ENCODE measurements at places on chromosomes 5 and 9.

DNA sequence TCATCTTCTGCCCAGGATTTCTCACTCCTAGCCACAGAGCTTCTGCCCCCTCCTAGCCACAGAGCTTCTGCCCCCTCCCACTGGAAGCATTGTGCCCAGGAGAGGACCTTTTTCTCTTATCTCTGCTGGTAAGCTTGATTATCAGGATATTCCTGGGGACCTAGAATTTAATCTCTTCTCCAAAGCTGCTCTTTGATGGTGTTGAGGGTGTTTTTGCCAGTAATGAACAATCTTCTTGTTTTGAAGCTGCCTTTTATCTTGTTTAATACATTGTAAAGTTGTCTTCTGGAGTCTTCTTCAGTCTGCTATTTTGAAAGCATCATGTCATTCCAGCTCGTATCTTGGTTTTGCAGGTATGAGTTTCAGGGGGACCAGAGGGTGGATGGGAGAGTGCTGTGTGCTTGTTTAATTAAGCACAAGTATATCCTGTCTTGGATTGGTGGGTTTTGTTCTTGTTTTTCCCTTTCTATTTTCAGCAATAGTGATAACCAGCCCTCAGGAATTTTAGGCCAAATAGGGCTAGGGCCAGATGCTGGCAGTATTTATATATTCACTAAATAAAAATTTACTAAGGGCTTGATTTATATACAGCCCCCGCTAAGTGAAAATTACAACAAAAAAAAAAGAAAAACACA lies 214.0 kb upstream of the DMRT1 start:
- DNase-seq, result no peak

DNA sequence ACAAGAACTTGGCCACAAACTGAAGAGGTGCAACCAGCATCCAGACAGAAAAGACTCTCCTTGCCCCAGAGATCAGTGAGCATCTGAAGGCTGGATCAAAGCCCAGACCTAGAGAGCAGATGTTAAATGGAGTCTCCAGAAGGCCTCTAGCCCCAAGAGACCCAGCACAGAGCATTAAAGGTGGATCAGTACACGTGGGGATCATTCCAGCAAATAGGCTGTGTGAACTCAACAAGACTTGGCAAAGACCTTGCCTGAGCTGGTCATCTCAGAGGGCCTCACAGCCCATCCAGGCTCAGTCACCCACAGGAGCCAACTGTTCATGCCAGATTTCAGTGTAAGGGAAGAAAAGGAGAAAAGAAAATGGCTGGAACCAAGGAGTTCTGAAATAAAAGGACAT lies 214.0 kb downstream of the ENC1 start:
- DNase-seq, result no peak

DNA sequence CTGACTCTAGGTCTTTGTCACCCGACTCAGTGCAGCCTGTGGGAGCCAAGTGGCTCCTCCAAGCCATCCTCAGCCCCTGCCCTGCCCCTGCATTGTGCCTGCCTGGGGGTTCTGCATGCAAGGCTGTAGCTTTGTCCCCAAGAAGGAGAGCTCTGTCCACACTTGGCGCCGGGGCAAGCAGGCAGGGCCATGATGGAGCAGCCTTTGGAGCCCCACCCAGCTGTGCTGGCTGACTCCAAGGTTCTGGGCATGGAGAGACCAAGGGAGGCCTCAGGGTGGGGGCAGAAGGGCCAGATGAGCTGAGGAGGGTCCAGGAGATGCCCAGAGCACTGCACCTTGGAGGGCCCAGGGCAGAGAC lies 226.2 kb downstream of the CACNA1B start:
- DNase-seq, result no peak

DNA sequence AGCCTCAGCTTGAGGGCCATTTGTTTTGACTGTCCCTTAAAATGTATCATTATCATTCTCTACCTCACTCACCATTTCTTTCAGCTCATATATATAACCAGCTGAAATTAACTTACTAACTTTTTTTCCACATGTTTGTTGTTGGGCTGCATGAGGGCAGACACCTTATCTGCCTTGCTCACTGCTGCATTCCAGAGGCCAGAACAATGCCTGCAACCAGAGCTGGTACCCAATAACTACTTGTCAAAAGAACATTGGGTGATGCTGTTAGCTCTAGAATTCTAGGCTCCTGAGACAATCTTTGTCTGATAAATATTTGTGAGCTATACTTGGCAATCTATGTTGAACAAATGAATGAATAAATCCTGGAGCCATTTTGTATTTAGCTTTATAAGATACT lies 68.3 kb downstream of the HTR4 start:
- DNase-seq, result no peak

DNA sequence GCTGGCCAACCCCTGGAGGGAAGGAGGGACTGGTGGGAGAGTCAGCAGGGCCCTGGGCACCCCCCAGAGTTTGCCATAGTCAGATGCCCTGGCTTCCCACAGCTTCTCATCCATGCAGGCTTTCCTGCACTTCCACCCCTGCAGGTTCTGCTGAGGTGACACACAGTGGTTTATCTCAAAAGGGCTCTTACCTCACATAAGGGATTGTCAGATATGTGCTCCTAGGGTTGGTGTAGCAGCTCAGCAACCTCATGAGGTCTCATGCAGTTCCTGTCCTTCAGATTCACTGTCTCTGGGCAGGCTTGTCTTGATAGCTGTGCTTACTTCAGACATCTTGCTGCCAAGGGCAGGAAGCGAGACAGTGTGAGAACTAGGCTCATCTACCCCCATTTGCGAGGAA lies 143.4 kb downstream of the KDM4C start:
- DNase-seq, result no peak

DNA sequence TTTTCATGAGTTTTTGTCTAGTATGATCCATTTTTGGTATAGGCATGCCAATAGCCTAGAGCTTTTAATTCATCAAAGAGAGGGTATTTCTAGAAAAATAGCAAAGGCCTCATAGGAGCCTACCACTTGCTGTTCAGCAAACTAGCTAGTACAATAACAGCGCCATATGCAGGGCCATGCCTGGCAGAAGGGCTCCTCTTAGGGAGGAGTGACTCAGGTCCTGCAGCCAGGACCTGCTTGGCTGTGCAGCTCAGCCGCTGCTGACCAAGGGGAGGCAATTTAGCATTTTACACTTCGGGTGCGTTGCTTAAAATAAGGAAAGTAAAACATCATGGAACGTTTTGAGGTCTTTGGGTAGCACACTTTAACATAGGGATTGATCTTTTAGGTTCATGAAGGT lies 100.6 kb downstream of the TRIO start:
- DNase-seq, result no peak

DNA sequence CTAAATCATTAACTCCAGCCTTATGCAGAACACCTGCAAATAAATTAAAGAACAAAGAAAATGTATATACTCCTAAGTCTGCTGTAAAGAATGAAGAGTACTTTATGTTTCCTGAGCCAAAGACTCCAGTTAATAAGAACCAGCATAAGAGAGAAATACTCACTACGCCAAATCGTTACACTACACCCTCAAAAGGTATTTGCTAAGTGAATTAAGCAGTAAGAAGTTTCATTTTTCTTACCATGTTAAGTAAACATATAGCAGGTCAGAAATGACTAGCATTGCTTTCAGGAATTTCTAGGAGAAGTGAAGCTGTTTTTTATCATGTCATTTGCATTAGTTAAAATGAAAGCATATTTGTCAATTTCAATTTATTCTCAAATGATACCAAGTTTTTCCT lies 92.7 kb downstream of the MELK start:
- DNase-seq, result no peak

- DNase-seq, result no peak
These were observed 225.0 kb upstream of the PRR16 start for GRCh38 chr5:120239086-120239485.

DNA sequence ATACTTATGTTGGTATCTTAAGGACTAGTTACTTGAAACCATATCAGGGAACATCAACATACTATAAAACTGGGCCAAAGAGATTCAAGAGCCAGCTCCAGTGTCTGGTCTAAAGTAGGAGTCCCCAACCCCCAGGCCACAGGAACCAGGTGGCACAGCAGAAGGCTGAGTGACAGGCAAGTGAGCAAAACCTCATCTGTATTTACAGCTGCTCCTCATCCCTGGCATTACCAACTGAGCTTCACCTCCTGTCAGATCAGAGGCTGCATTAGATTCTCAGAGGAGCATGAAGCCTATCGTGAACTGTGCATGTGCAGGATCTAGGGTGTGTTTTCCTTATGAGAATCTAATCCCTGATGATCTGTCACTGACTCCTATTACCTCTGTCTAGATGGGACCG lies 581.6 kb upstream of the CDH9 start:
- no peak for DNase-seq

- DNase-seq, result no peak
These were observed 6.0 kb upstream of the PUM3 start for GRCh38 chr9:2849941-2850340.

GRCh38 chr5:147426640-147427327 lies 83.1 kb downstream of the DPYSL3 start:
- no peak for DNase-seq

GRCh38 chr9:73038613-73039012 lies 85.8 kb upstream of the ALDH1A1 start:
- DNase-seq, result no peak

DNA sequence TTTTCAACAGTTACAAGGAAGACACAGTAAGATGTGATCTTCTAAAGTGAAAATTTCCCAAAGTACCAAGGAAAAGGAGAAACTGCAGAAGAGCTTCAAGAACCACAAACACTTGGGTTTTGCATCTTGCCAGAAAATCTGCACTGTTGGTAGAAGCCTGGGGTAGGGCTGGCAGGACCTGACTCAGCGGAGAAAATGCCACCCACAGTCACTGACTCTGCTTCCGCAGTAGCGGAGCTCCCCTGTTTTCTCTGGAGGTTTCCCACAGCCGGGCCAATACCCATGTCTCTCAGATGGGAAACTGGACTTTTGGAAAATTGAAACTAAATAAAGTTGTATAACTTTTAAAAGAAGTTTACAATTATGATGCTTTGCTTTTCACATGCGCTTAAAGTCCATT lies 104.2 kb downstream of the MEF2C start:
- DNase-seq, result no peak

DNA sequence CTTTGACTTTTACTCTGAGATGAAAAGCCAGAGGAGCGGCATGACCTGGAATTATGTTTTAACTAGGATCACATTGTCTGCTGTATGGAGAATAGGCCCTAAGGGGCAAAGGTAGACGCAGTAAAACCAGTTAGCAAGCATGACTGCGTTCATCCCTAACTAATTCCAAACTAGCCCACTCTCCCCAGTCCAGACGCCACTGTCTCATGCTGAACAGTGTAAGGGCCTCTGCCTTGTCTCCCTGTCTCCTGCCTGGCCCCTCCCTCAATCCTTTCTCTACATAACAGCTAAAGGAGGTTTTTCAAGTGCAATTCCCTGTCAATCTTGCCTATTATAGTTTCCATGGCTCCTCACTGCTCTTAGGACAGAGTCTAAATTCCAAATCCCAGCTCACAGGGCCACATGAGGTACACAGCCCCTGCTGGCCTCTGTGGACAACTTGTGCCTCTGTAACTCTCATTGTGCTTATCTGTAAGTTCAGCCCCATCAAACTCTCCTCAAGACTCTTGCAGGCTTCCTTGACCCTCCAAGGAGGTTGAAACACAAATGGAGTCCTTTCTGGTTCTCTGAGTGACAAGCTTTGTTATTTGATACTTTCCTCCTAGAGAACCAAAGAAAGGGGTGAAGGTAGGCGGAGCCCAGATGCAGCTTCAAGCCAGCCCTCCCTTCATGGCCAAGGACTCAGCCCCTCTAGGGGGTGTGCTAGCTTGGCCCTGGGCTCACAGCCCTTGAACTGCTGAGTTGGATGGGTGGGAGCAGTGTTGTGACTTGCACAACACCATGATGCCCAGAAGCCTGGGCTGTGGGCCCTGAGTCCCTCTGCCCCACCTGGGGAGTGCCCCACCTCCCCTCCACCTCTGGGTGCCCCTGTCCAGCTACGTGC lies 16.0 kb upstream of the SLC22A4 start:
- DNase-seq, result no peak

DNA sequence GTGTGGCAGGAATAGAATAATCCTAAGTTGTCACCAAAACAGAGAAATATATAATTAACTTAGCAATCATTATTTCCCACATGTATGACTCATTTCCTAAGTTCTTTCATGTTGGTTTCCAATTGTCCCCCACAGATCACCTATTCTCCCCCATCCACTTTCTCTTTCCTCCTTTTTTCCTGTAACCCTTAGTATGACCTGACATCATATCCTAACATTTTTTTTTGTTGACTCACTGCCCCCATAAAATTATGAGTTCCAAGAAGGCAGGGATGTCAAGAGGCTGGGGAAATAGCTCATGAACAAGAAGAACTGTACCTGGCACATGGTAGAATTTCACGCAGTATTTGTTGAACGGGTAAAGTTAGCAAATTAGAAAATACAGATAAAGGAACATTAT lies 186.7 kb downstream of the DCP2 start:
- no peak for DNase-seq

DNA sequence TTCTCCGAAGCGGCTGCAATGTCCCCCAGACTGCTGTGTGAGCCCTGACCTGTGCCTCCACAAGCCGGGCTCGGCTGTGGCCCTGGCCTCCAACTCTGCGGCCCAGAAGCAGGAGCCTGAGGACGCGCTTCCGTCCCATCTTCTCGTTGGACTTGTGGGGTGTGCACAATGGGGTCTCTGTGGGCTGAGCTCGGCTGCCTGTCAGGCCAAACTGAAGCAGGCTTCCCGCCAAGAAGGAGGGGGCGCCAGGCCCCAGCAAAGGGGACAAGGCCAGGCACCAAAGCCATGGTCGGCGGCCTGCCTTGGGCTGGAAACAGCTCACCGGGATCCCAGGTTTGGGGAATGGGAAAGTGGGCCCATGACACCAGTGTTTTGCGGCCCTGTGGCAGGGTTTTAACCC lies 4.1 kb downstream of the NOTCH1 start:
- DNase-seq, result no peak

- no peak for DNase-seq
These were observed 191.2 kb downstream of the CDH9 start for GRCh38 chr5:26847041-26847736.

DNA sequence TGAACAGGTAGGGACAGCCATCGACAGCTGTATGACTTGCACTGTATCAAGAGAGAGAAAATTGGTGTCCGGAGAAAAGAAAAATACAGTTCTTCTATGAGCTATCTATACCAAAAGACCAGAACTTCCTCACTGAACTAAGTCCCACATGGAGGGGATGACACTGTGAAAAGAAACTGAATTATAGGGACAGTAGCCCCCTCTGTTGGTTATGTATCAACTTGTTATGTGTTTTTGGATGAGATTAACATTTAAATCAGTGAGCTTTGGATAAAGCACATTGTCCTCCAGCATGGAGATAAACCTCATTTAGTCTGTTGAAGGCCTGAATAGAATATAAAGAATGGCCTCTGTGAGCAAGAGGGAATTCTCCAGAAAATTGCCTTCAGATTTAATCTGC lies 176.6 kb upstream of the SH3GL2 start:
- no peak for DNase-seq

- no peak for DNase-seq
These were observed 111.1 kb upstream of the EQTN start for GRCh38 chr9:27408001-27408400.

DNA sequence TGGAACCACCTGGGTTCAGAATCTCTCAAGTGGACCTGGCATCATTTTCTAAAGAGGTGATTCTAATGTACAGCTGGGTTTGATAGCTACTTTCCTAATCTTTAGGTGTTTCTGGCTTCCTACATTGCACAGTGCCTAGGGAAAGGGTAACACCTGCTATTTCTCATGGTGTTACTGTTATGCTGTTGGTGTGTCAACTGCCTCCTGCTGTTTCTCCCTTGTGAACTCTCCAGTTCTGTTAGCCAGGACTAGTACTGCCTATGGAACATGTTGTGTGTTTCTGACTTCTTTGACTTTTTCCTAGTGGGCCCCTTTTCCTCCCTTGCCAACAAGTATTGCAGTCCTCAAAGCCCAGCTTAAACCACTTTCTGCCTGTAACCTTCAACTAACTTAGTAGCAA lies 5.5 kb downstream of the ARHGEF28 start:
- no peak for DNase-seq

GRCh38 chr9:61669352-61669751 lies 479.5 kb downstream of the SPATA31A7 start:
- no peak for DNase-seq
